ENCODE measurements at places on chromosomes 2 and 18.

DNA sequence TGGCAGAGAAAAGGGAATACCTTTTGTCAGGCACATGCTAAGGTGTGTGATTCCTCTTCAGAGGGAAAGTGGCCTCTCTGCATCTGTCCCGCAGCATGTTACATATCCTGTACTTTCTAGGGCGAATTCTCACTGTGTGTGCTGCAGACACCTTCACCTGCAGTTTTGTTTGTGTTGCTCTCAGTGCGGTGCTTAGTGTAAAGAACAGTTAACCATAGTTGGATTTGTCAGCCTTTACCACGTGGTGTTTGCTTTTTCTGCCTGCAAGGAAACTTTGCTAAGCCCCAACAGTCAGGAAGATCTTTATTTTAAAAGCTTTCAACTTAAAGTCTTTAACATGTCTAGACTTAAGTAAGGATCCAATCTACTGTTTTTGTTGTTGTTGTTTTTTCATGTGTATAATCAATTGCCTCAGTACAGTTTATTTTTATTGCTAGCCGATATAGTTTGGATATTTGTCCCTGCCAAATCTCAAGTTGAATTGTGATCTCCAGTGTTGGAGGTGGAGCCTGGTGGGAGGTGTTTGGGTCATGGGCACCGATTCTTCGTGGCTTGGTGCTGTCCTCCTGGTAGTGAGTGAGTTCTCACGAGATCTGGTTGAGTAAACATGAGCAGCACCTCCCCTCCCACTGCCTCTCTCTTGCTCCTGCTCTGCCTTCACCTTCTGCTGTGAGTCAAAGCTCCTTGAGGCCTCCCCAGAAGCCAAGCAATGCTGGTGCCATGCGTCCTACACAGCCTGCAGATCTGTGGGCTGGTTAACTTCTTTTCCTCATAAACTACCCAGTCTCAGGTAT lies 90.6 kb downstream of the SNTG2 start:
- DNase-seq: no peak

DNA sequence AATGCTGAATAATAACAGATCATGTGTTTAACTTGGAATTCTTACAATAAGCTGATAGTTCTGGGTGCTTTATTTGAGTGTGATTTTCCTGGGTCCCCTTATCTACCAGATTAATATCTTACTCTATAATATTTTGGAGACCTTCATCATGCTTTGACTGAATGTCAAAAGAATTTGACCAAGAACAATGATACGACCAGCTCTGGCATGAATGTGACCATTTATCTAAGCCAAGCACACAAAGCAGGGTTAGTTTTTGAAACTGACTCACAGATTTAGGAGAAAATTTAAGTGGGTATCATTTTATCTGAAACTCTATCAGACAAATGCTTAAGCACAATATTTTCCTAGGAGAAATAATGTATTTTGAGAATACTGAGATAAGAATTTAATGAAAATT lies 677.0 kb downstream of the NYAP2 start:
- DNase-seq: no peak

DNA sequence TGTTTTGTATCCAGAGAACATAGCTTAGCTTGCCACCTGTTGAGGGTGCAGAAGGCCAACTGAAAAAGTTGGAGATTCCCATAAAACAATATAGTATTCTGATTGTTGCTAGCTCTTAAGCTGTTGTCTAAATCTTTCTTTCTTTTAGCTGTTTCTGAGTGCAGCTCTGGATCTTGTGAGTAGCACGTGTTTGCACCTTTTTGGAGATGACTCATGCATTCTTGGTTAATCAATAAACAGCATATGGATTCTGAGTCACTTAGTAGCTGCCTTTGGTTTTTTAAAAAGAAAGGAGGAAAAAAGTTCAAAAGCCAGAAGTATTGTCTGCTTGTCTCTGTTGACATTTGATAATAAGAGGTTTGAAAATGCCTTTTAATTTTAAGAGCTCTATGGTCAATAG lies 483.0 kb upstream of the FSIP2 start:
- no peak for DNase-seq

DNA sequence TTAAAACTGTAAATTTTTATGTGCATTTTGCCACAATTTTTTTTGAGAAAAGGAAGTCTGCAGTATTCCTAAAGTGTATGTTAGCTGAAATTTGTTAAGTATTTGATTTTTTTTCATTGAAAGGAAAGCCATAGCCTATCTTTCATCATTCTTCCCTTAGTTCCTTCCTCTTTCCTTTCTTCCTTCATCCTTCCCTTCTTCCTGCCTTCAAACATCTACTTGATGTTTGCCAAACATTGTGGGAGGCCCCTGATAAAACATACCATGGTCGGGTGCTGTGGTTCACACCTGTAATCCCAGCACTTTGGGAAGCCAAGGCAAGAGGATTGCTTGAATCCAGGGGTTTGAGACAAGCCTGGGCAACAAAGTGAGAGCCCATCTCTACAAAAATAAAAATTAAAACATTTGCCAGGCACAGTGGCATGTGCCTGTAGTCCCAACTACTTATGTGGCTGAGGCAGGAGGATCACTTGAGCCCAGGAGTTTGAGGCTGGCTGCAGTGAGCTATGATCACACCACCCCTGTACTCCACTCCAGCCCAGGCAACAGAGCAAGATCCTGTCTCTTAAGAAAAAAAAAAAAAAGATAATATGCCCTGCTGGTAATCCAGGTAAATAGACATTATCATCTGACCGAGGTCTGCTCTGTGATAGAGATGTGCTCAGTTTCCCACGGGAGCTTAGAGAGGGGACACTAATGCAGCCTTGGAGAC lies 278.4 kb upstream of the STON1 start:
- DNase-seq: no peak

DNA sequence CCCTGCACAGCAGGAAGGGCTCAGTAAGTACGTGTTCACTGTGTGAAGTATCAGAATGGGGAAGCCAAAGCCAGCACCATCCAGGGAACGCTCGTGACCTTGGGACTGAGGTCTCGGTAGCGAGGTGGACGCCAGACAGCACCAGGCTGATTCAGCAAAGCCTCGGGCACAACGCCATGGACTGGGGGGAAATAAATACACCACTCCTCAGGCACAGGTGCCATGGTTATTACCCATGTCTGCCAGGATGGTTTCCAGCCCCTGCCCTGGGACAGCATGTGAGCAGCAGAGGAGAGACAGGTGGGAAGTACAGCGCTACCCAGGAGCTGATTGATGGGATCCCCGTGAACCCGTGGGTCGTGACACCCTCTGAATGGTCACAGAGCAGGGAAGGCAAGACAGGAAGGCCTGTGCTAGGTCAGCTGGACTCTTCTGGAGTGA lies 53.0 kb downstream of the REEP1 start:
- no peak for DNase-seq

DNA sequence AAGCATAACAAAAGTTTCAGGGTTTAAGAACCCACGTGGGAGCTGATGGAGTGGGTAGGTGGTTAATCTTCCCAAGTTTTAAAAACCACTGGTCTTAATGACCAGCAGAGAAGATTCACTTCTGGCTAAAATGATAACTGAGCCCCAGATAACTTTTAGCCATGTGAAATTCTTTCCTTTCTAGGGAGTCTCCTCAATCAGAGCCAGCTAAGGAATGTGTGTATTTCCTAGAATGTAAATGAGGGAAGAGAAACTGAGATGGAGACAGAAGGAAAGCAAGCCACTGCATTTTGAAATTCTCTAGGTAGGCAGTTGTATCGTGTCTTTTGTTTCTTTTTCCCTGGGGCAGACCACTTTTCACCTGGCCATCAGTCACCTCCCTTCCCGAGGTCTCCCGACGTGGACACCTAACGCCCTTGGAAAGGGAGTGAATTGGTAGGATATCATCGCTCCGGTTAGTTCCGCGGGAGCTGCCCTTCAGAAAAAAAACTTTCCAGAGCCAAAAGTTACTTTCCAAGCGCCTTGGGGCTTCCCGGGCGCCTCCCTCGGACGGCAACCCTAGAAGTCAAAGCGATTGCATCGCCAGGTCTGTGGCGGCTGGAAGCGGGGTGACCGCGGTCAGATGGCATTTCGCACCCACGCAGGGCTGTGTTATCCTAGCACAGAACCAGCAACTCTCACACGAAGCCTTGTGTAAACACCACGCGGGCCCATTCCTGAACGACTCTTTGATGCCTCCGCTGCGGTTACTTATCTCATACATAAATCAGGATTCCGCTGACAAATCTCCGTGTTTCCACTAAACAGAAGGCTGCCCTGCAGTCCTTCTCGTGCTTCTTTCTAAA lies 1.3 kb downstream of the COLEC12 start:
- DNase-seq: no peak

All from stimulated activated CD8-positive, alpha-beta memory T cell treated with anti-CD3 and anti-CD28 coated beads, Interleukin-4, amount 100 ng/mL, for 1 hour (primary cell).